ENCODE measurements at places on chromosomes 11 and 22. TPM values are rescaled to one million over a fixed set of nuclear protein-coding genes. Genes with fewer than 3 reads are reported as not detected.

KCNJ1 gene
- total RNA-seq = not detected

OR51B5 gene
- total RNA-seq = not detected

ZDHHC13 gene
- 25.1 TPM for total RNA-seq

TRIM48 gene
- not detected for total RNA-seq

SLC22A9 gene
- total RNA-seq = not detected

CASTOR1 gene
- total RNA-seq = 20.0 TPM

TIMP3 gene
- not detected for total RNA-seq

TTC17 gene
- 75.1 TPM for total RNA-seq

RIC3 gene
- 20.1 TPM for total RNA-seq

MGAT3 gene
- total RNA-seq = 15.5 TPM

- H3K4me1 ChIP-seq = no peaks in the 10 kb centered on the region
- peaks cover 64% of the 10 kb centered on the region for H3K27me3 ChIP-seq
- no peaks in the 10 kb centered on the region for H3K36me3 ChIP-seq
- DNase-seq = no peak
- H3K4me3 ChIP-seq = no peak overlapping the region
- no peak overlapping the region for H3K27ac ChIP-seq
Measured at GRCh38 chr11:58905721-58906547, 33.4 kb upstream of the GLYATL1 start.

DNA sequence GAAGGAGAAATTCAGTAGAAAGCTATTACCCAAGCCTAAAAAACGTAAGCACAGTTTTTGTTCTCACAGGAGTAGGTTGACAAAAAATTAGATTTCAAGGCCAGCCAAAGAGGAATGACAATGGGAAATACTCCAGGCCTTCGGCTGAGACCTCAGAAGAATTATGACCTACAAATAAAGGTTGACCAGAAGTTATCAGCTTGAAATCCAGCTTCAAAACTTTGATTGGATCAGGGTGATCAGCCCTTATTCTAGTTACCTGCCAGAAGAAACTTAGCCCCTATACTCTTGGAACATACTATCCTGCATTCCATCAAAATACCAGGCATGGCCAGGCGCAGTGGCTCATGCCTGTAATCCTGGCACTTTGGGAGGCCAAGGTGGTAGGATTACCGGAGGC is 68.4 kb upstream of the PRODH start:
- H3K36me3 ChIP-seq = no peaks in the 10 kb centered on the region
- H3K27me3 ChIP-seq = peaks cover 10% of the 10 kb centered on the region
- H3K4me3 ChIP-seq = no peak overlapping the region
- no peak overlapping the region for H3K27ac ChIP-seq
- DNase-seq = no peak

- H3K27ac ChIP-seq = no peak overlapping the region
- H3K36me3 ChIP-seq = no peaks in the 10 kb centered on the region
- H3K4me3 ChIP-seq = no peak overlapping the region
- H3K27me3 ChIP-seq = peaks cover 2% of the 10 kb centered on the region
Measured at GRCh38 chr11:22681281-22681812, 14.9 kb downstream of the GAS2 start.

DNA sequence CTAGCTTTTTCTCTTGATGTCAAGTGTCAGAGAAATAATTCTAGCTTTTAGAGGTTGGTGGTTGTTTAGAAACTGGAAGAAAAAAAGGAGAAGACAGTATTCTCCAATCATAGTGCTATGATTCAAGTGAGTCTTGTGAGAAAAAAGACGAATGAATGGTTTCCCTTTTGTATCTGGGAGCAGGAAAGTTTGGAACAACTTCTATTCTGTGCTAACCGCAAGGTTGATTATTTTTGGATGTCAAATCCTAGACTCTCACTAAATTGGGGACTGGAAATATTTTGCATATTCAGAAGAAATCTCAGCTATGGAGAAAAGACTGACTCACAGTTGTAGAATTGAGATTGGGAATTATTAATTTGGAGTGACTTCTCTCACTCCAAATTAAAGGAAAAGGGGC is 69.2 kb downstream of the SYT13 start:
- no peaks in the 10 kb centered on the region for H3K27me3 ChIP-seq
- H3K4me3 ChIP-seq = no peak overlapping the region
- no peak overlapping the region for H3K27ac ChIP-seq
- H3K4me1 ChIP-seq = peaks cover 11% of the 10 kb centered on the region

DNA sequence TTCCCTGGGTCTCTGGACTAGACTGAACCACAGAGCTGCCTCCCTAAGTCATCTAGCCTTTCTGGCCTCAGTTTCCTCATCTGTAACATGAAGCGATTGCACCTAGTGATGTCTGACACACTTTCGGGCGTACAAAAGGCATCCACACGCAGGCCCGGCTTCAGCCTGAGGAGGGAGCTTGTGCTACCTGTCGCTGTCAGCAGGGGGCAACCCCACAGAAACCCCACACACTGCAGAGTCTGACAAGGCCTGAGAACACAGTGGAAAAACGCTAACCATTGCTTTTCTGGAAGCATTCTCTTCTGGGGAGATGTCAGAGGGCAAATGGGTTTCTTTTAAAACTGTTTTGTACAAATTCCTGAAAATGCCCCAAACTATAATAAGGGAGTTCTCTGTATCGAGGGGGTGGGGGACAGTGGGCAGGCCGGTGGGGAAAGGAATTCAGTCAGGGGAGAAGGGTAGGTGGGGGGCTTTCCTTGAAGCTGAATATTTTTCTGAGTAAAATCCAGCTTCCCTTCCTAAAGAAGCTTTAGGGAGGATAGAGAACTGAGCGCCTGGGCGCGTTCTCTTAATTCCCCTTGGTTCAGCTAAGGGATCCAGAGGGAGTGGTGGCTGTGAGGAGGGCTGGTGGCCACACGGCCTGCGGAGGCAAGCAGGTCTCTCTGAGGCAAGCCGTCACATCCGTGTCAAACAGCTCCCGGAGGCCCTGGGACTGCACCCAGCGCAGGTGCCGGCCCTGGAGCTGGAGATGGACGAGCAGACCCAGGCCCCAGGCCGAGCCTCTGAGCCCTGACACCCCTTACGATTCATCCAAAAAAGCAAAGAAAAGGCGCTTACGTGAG is 533 bp downstream of the ELF5 start:
- peaks cover 8% of the 10 kb centered on the region for H3K27me3 ChIP-seq
- no peak overlapping the region for H3K27ac ChIP-seq
- no peaks in the 10 kb centered on the region for H3K36me3 ChIP-seq
- no peak overlapping the region for H3K4me3 ChIP-seq
- H3K4me1 ChIP-seq = no peaks in the 10 kb centered on the region

GRCh38 chr11:6413791-6414201 is 5.1 kb downstream of the APBB1 start:
- no peak overlapping the region for H3K27ac ChIP-seq
- H3K4me3 ChIP-seq = no peak overlapping the region
- peak; percentile 69 for DNase-seq
- H3K27me3 ChIP-seq = no peaks in the 10 kb centered on the region

DNA sequence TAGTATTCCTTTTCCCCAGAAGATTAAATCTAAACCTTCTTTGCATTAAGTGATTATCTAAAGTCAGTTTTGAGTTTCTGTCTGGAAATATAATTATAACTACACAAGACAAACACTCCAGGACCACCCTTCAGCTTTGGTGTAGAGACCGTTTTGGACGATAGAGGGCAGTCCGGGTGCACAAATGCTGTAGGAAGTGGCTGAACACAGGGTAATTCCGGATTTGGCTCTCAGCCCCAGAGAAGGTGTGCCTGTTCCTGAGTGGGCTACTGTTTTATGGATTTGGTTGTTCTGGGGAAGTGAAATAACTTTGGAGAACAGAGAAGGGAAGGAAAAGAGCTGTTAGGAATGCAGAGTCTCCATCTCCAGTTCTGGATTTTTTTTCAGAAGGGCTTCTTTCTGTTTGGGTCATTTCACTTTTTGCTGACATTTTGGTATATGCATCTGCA is 14.8 kb downstream of the EXT2 start:
- peaks cover 12% of the 10 kb centered on the region for H3K36me3 ChIP-seq
- H3K4me1 ChIP-seq = peaks cover 8% of the 10 kb centered on the region
- DNase-seq = peak; percentile 63
- no peaks in the 10 kb centered on the region for H3K27me3 ChIP-seq
- no peak overlapping the region for H3K4me3 ChIP-seq

DNA sequence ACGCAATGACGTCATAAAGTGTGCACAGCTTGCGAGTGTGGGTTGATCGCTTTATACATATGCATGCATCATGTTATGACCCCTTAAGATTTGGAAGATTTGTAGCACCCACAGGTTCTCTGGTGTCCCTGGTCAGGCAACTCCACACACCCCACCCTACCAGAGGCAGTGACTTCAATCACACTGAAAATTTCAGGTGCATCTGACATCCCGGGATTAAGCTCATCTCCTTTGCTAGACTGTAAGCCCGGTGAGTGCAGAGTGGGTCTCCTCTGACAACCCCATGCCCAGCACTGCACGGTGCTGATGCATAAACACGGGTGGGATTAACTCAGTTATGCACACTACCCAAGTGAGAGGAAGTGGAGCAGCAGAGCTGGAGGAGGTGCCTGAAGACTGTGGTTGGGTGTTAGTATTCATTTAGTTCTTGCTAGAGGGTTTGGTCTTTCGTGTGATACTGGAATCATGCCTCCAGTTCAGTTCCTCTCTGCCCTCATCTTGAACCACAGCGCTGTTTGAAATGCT is 6.5 kb downstream of the ARSA start:
- peak; percentile 78 for DNase-seq

DNA sequence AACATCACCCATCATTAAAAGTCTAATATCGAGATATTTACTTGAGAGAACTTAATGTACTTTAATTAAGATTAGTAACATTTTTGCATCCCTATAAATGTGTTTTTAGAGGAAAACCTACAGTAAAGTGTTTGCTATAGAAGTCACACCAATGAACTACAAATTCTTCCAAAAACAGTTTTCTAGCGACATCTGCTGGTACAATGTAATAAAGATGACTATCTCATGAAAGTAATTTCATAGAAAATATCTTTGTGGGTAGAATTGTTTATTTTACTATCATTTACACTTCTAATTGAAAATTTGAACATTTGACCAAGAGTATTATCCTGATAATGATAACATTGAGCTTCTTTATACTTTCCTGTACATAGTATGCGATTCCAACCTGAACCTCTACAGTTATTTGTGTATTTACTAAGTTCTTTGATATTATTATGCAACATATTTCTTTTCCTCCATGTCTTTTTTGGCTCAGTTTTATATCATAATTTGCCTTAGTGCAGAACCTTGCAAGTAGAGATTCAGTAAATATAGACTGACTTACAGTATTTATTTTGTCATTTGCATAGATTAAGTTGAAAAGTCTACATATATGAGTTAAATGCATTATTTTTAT is 252.7 kb downstream of the TMEM135 start:
- peaks cover under 1% of the 10 kb centered on the region for H3K36me3 ChIP-seq
- H3K27ac ChIP-seq = no peak overlapping the region
- DNase-seq = peak; percentile 20
- no peaks in the 10 kb centered on the region for H3K4me1 ChIP-seq
- no peaks in the 10 kb centered on the region for H3K27me3 ChIP-seq

- no peaks in the 10 kb centered on the region for H3K36me3 ChIP-seq
Measured at GRCh38 chr22:32618441-32619140, 144.0 kb downstream of the FBXO7 start.

GRCh38 chr22:24230911-24231656 is 13.8 kb downstream of the GGT5 start:
- peaks cover 3% of the 10 kb centered on the region for H3K4me1 ChIP-seq
- no peak overlapping the region for H3K4me3 ChIP-seq
- H3K36me3 ChIP-seq = no peaks in the 10 kb centered on the region
- H3K27ac ChIP-seq = peak overlapping the region; percentile 72
- H3K27me3 ChIP-seq = no peaks in the 10 kb centered on the region

GRCh38 chr11:92738276-92738675 is 231.2 kb upstream of the MTNR1B start:
- no peaks in the 10 kb centered on the region for H3K27me3 ChIP-seq
- no peaks in the 10 kb centered on the region for H3K4me1 ChIP-seq
- no peak for DNase-seq
- no peak overlapping the region for H3K4me3 ChIP-seq
- no peak overlapping the region for H3K27ac ChIP-seq
- H3K36me3 ChIP-seq = no peaks in the 10 kb centered on the region

GRCh38 chr11:87892291-87892690 is 283.0 kb downstream of the RAB38 start:
- no peak for DNase-seq
- peaks cover 2% of the 10 kb centered on the region for H3K27me3 ChIP-seq
- H3K4me1 ChIP-seq = no peaks in the 10 kb centered on the region
- H3K36me3 ChIP-seq = no peaks in the 10 kb centered on the region
- no peak overlapping the region for H3K27ac ChIP-seq

- peak overlapping the region; percentile 77 for H3K27ac ChIP-seq
- peak overlapping the region; percentile 9 for H3K4me3 ChIP-seq
- DNase-seq = peak; percentile 41
- no peaks in the 10 kb centered on the region for H3K27me3 ChIP-seq
Measured at GRCh38 chr11:47523490-47524225, 29.3 kb downstream of the CELF1 start.

DNA sequence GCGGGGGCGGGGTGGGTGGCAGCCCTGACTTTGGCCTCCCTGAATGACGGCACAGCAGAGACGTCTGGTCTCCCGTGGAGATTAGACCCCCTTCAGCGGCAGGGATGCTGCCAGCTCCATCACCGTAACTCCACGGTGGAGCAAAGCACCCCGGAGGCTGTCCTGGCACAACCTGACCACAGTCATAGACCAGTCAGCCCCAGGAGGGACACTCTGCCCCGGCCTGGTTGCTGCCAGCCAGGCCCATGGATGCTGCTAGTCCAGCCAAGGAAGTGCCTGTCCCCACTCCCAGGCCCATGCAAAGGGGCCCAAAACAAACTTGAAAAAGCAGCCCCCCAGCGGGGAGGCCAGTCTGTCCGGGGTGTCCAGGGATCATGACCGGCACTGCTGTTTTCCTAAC is 11.5 kb upstream of the ANO1 start:
- DNase-seq = no peak
- H3K4me1 ChIP-seq = no peaks in the 10 kb centered on the region
- no peaks in the 10 kb centered on the region for H3K36me3 ChIP-seq

DNA sequence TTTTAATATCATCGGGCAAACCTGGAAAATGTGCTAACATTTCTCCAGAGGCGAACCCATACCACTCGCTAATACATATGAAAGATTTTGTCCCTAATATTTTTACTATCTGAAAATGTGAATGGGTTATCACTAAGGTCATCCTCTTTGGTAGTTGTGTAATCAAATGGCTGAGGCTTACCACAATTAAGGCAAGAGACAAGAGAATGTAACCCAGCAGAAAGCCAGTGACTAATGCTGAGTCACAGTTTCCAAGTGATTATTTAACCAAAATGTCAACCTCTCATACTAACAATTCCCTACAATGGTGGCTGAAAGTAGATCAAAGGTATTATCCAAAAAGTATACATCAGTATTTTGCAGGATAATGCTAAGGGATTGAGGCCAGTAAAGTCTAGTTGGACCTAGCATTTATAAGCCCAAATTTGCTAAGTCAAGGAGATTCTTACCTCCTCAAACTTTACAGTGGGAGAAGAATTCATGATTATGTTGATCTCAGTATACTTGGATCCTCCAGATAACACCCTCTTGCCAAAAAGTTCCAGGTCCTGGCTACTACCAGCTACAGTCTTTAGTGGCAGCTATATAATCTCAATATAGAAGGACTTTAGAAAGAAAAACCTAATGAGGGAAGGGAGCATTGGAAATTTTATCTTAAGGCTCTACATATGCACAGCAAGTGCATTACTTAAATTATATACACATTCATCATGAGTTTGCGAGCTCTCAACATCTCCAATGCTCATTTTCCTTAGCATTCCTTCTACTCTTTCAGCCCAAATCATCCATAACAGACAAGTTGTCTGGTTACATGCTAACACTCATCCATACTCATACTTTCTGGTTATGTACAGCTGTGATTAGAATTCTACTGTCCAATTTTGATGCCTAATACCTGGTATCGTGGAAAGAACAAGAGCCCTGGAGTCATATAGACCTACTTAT is 25.4 kb downstream of the SIK3 start:
- no peak for DNase-seq
- peaks cover 5% of the 10 kb centered on the region for H3K36me3 ChIP-seq
- H3K4me3 ChIP-seq = no peak overlapping the region
- no peaks in the 10 kb centered on the region for H3K27me3 ChIP-seq

GRCh38 chr11:12118949-12119348 is 8.6 kb downstream of the MICAL2 start:
- no peak for DNase-seq
- peak overlapping the region; percentile 47 for H3K27ac ChIP-seq
- peaks cover 60% of the 10 kb centered on the region for H3K4me1 ChIP-seq
